ENCODE measurements at places on chromosomes 2 and 18.

DNA sequence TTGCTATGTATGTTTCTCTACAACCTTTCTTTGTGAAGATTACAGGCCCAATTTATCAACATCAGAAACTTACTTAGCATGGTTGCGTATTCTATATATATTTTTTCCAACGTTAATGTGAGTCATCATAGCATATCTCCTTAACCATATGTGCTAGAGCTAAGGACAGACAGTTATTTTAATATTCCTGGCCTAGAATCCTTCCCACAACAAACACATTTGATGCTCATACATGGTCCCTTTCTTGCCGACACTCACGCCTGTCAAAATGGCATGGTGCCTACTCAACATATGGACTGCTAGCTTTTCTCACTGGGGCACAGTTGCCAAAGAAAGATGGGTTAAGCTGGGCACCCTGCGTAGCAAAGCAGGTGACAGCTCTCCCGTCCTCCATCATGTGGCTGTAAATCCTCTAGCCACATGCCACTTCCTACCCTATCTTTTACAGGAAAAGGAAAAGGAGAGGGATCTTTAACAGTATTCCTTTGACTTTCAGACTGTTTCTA, 75.2 kb upstream of the GALNT5 start:
- DNase-seq = no peak

GRCh38 chr18:54672846-54673475, 81.9 kb downstream of the DYNAP start:
- no peak for DNase-seq

- DNase-seq = no peak
These were observed 85.4 kb upstream of the CABLES1 start for GRCh38 chr18:23049698-23050373.

GRCh38 chr2:70703900-70704549, 64.0 kb downstream of the ADD2 start:
- no peak for DNase-seq

- DNase-seq = no peak
These were observed 20.5 kb downstream of the NR4A2 start for GRCh38 chr2:156311976-156312375.

DNA sequence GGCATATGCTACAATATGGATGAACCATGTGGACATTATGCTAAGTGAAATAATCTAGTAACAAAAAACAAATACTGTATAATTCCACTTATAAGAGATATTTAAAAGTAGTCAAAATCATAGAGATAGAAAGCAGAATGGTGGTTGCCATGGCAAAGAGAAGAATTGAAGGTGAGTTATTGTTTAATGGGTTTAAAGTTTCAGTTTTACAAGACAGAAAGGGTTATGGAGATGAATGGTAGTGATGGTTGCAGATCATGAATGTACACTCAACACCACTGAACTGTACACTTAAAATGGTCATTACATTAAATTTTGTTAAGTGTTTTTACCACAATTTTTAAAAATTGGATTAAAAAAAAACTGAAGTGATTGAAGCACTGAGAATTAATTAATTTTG, 298.2 kb upstream of the ZC3H15 start:
- no peak for DNase-seq

DNA sequence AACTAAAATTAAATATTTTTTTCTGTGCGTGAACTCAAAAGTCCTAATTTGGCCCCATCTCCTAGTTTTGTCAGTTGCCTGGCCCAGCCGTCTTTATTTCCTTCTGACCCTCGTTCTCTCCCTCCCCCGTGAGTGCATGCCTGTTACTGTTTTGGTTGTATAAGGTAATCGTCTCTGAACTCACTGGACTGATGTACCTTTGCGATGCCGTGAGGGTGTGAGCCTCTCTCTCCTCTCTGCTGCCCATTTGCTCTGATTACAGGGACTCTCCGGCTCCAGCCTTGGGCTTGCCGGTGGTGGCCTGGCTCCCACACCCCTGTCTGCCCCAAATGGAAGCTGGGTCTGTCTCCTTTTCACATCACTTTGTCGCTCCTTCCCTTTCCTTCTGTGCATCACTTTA, 66.5 kb upstream of the RBM44 start:
- no peak for DNase-seq

DNA sequence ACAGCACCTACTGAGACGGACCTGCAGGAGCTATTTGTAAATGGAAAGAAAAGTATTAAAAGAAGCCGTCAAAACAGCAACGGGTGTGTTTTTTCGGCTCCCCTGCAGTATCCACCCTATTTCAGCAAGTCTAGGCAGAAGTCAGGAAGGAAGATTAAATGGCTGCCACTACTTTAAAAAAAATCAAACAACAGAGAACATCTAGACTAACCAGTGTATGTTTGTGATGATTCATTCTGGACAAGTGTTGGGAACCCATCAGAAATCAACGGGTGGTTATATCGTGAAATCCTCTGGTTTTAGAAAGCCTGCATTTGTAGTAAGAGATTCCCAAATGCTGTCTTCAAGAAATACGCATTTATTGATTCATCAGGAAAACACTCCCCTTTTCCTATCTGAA, 9.0 kb downstream of the PMAIP1 start:
- DNase-seq = no peak

DNA sequence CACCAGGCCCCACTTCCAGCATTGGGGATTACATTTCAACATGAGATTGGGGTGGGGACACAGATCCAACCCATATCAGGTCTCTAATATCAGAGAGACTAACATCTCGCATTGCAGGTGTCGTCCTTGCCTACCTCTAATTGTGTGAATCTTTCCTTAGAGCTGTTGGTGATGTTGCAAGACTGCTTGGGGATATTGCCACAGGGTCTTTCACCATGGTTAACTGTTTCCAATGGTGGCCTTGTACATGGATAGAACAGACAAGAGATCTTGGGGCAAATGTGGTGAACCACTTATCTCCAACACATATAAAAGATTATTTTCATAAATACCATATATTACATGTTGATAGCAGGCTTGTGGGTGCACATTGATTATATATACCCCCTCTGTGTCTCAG, 270.3 kb upstream of the LINC00305 start:
- no peak for DNase-seq

DNA sequence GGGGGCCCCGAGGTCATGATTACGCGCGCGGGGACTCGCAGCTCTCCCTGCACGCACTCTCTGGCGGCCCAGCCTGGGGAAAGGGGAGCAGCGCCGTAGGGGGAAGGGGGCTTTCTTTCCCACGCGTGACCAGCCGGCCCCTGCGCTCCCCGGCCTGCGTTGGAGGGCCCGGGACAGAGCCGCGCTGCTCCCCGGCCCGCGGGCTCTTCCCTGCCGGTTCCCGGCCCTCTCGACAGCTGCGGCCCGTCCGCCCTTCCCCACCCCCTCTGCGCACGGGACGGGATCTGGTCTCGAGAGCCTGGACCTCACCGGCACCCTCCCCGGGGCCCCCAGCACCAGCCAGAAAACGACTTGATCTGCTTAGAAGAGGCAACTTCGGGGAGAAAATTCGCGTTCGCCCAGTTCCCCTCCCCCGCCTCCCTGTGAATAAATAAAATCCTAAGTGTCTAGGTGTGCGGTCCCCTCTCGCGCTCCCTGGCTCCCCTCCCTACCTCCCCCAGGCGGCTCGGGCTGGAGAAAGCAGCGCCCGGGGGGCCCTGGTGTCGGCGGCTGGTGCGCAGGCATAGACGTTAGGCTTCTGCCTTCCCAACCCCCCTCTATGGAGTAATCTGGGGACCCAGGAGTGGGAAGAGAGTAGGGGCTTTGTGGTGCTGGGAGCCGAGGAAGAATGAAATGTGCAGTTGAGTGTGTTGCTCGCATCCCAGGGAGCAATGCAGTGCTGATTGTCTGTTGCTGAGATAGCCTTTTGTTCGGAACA, 803 bp upstream of the FIGN start:
- DNase-seq = no peak

- DNase-seq = no peak
These were observed 779.9 kb upstream of the CNTNAP5 start for GRCh38 chr2:123245156-123245555.

DNA sequence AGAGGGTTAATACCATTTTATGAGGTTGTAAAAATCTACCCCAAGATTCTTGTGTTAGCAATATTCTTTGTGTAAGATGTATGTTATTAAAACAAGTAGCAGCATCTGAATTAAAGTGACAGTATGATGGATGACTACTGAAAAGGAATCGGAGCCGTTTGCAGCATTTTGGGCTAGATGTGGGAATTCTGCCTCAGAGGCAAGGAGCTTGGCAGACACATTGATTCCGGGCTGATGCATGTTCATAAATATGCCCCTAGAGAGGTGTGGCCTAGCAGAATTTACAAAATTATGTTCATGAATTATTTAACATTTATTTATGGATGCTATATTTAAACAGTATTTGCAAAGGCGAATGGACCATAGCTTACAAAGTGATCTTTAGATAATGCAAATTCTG, 389.0 kb upstream of the ETAA1 start:
- DNase-seq = no peak

DNA sequence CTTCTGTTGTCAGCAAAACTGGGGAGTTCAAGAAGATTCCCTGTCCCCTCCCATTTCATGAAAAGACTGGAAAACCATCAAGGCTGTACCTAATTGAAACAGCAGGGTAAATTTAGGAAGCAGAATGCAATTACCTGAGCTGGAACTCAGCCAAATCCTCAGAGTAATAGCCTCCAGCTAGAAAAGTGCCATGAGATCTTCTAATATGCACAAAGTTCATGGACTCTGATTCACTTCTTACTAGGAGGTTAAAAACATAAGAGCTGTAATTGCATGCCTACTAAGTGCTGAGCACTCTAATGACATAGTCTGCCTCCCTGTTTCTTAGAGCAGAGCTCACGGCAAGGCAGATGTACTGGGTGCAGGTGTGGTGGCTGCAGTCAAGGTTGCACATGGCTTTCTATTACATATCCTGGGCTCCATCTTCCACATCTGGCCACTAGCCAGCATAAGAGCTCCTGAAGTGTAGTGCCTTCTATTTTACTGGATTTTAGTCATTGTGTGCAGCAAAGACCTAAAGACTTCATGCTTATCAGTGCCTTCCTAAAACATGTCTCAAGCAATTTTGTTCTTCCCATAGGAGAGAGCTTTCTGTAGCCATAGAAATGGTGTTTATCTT, 341.7 kb downstream of the PTPRM start:
- no peak for DNase-seq

- DNase-seq = no peak
These were observed 54.3 kb downstream of the MSH2 start for GRCh38 chr2:47457268-47457667.

DNA sequence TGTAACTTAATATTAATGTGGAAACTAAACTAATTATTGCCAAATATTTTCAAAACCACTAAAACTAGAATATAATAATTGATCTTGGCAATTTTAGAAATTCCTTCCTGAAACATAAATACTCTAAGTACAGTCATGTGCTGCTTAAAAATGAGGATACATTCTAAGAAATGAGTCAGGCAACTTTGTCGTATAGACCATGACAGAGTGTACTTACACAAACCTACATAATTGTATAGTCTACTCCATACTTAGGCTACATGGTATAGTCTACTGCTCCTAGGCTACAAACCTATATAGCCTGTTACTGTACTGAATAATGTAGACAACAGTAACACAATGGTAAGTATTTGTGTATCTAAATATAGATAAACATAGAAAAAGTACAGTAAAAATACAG, 27.6 kb downstream of the FEZ2 start:
- no peak for DNase-seq

DNA sequence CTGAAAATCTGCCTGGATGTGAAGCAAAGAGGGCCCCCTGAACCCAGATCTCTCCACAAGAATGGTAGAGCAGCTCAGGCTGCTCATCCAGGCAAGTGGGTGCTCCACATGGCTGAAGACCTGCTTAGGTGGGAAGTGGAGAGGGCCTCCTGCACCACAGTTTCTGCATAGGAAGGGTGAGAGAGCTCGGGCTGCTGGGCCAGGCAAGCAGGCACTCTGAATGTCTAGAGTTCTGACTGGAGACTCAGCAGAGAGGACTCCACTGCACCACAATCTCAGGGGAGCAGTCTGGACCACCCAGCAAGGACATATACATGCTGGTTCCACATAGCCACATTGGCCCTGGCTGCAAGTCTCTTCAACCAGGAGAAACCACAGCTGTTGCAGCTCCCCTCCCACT, 52.0 kb downstream of the DSEL start:
- DNase-seq = no peak

DNA sequence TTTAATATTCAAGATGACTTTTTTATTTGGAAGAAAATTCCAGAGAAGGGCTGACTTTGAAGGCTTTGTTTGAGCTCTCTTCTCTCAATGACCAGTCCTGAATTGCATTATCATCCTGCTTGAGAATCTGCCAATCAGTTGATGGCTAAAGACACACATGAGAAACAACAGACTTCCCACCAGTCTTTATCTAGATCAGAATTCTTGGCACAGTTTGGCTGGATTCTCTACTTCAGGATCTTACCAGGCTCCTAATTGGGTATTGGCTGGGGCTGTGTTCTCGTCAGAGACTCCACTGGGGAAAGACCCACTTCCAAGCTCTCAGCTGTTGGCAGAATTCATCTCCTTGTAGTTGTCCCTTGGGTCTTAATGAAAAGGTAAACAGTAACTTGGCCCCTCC, 86.0 kb downstream of the WDSUB1 start:
- DNase-seq = no peak

GRCh38 chr2:59149271-59149670, 908.1 kb upstream of the FANCL start:
- no peak for DNase-seq

GRCh38 chr2:100720445-100720844, 99.5 kb upstream of the NPAS2 start:
- DNase-seq = no peak

DNA sequence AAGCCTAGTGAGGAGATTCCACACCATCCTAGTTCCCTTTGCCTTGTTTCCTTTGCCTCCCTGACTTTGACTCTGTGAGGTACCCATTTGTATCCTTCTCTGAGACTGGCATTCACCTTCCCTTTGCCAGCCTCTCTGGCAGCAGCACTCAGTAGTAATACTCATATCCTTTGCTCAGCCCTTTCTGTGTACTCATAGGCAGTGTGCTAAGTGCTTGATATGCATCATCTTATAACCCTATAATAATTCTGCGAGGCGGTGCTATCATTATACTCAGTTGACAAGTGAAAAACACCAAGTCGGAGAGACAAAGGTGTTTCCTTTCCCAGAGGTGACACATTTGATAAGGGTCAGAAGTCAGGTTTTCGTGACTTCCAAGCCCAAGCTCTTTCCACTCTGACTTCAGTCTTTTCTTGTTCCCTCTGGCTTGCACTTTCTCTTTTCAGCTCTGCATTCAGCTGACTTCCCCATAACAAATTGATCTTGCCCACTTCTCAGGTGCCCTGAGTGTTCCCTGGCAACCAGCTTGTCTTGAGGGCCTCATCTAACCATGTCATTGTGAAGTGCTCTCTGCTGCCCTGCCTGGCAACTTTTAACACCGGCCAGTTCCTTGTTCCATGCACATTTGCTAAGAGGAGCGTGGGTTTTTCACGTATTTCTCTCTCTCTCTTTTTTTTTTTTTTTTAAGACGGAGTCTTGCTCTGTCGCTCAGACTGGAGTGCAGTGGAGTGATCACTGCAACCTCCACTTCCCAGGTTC, 94.5 kb upstream of the UPP2 start:
- no peak for DNase-seq

Data from GM19239 (cell line).